Fibroblast of skin of right quadriceps (primary cell): ENCODE measurements at places on chromosomes 5 and 9.

- DNase-seq, result no peak
Observed at GRCh38 chr5:171739271-171739670, 46.3 kb upstream of the SMIM23 start.

DNA sequence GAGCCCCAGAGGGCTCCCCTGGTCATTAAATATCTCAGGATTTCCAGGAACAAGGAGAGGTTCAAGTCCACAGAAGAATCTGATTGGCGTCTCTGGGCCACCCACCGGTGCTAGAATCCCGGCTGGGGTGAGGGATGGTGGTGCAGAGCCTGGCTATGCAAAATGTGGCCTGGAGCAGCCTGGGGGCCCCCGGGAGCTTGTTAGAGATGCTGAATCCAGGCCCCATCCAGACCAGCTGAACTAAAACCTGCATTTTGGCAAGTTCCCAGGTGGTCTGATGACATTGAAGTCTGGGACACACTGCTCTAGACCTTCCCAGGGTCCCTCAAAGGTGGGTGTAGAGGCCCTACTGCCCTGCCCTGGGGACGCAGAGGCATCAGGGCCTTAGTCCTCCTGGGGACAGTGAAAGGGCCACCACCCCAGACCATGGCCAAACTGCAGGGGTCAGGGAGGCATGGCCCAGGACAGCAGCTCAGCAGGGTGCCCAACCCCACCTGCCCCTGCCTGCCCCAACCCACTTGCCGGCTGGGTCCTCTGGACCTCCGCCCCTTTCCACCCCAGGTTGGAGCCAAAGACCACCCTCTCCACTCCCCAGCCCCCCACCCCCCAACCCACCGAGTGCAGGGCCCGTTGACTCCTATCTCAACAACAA lies 34.7 kb downstream of the ADAMTS2 start:
- no peak for DNase-seq

- no peak for DNase-seq
Observed at GRCh38 chr9:92476962-92477361, 5.3 kb downstream of the ASPN start.

DNA sequence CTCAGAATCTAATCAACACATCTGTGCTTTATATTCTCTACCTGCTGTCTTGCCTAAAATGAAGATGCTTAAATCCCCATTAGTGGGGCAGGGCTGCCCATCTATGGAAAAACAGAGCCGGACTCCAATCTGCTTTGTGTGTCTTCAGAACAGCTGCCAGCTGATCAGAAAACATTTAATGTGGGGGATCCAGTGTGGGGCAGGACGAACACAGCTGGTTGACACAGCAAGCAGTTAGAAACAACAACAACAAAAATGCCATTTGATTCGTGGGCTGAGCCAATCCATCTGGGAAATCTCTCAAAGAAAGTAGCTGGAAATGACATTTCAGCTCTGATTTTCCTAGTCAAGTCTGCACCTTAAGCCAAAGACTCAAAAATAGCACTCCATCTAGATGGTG lies 99.8 kb downstream of the PPP2R2B start:
- no peak for DNase-seq

GRCh38 chr5:109560554-109560953 lies 129.2 kb upstream of the MAN2A1 start:
- DNase-seq, result no peak

- no peak for DNase-seq
Observed at GRCh38 chr5:142278627-142279026, 46.2 kb downstream of the SPRY4 start.

DNA sequence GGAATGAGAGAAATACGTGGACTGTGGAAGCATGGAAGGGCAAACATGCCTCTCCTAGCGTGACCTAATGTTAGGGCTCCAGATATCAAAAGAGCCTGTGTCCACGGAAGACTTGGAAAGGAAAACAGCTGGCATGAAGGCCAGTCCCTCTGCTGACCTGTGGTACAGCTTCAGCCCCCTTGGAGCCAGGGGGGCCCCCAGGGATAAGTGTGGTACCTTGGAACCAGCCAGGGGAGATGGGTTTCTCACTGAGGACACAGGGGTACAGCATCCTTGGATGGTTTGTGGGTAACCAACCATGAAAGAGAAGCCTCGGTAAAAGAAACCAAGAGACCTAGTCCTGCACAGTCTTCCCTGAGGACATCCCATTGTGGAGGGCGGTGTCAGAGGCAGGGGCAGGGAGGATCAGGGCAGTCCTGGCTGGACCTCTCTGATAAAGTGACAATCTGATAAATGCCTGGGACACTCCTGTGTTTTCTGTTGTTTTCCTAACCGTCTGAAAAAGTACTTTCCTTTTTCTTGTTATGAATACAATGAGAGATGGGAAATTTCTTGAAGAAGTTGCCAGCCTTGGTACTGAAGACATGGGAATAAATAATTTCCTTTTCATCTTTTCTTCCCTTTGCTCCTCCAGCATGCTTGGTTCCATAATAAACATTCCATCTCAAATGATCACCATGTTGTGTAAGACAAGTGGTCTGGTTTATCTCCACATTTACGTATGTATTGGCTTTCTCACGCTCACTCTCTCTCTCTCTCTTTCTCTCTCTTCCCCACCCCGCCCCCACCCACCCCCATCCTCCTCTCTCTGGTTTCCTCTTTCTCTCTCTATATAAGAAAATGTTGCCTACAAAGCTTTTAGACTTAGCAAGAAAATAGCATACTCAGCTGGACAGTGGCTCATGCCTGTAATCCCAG lies 102.1 kb downstream of the SUSD1 start:
- DNase-seq, result peak; percentile 96

- DNase-seq, result no peak
Observed at GRCh38 chr5:148466236-148466580, 82.5 kb downstream of the FBXO38 start.

DNA sequence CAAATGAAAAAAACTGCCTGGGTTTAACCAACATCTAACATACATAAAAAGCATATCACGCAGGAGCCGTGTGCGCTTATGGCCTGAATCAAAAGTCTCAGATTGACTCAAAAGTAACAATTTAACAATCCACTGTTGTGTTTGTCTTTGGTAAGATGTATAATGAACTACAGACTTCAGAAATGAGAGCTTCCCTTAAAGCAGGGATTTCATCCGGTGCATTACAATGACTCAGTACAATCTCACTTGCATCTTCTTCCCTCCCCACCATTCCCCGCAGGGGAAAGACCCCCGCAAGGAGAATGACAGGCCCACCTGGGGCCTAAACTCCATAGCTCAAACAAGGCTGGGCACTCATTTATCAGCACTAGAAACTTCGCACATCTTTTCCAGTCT lies 1.4 kb downstream of the ZFR start:
- DNase-seq, result peak; percentile 49

DNA sequence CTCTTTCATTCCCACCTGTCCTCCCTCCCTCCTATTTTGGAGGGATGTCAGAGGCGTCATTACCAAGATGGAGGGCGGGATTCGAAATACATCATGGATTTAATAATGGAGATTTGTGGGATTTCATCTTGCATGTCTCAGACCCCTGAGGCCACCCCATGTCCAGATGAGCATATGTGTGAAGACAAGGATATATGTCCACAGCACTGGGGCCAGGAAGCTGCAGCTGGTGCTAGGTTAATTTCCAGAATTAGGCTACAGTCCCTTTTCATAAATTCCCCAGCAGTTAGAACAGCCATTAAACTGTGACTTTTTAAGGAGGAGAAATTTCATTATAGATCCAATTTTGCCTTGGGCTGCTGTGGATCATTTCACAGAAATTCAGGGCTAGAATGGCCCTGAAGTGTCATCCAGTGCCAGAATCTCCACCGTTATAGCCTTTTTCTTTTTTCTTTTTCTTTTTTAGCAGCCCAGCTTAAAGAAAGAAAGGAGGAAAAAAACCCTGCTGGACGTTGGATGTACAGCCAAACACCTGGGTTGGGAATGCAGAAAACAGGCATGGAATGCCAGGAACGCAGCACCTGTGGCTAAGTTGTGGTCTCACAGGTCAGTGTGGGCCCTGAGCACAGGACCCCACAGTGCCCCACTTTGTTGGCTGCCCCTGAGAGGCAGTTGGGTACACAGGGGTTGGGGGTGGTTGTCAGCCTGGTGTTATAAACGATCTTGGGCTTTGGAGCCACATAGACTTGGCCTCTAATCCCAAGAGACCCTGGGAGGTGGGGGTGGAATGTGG lies 50.2 kb upstream of the CXCL14 start:
- no peak for DNase-seq

- DNase-seq, result no peak
Observed at GRCh38 chr5:57931807-57932206, 449.2 kb upstream of the ACTBL2 start.

- no peak for DNase-seq
Observed at GRCh38 chr5:74903165-74903787, 37.1 kb upstream of the FAM169A start.

GRCh38 chr9:124779368-124780059 lies 2.6 kb downstream of the OLFML2A start:
- peak; percentile 98 for DNase-seq

DNA sequence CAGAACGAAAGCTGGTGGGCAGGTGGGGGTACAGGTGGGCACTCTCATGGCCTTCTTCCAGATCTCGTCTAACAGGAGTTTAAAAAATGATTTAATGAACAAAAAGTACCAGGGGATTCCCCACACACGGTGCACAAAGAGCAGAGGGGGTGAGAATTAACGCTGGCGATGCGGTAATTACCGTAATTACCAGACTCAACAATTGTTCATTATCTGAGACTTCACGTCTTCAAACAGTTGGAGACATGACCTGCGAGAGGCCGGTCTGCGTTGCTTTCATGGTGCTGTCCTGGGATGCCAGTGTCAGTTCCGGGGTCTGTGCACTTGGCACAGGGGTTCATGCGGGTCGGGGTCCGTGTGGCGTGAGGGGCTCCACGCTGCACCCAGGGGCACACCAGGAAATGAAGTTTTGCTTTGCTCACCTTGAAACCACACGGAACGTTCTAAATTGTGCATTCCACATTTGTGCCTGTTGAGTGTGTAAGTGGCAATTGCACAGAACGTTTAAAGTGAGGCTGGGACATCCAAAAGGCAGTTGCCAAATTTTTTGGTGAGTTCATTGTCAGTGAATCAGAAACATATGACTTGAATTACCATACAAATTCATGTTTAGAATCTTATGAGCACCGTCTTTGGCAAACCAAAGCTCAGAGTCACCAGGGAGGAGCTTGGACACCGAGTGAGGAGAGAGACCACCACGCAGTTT lies 256.4 kb upstream of the IRX1 start:
- DNase-seq, result no peak

- DNase-seq, result peak; percentile 26
Observed at GRCh38 chr5:123992641-123993040, 480.7 kb downstream of the CSNK1G3 start.

DNA sequence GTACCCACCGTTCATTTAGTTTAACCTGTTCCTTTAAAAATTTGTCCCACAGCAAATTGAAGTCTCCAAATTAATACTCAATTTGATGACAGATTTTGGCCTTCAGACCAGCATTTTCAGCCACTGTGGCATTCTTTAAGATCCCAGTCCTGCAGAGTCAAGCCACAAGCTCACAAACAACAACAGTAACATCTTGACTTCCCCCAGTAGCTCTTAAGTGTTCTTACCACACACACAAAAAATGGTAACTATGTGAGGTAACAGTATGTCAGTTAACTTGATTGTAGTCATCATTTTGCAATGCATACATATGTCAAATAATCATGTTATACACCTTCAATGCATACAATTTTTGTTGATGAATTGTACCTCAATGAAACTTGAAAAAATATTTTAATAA lies 247.9 kb downstream of the LURAP1L start:
- DNase-seq, result no peak

GRCh38 chr5:116989995-116990394 lies 415.4 kb upstream of the SEMA6A start:
- no peak for DNase-seq

GRCh38 chr9:93071464-93071863 lies 13.0 kb downstream of the SUSD3 start:
- DNase-seq, result no peak

DNA sequence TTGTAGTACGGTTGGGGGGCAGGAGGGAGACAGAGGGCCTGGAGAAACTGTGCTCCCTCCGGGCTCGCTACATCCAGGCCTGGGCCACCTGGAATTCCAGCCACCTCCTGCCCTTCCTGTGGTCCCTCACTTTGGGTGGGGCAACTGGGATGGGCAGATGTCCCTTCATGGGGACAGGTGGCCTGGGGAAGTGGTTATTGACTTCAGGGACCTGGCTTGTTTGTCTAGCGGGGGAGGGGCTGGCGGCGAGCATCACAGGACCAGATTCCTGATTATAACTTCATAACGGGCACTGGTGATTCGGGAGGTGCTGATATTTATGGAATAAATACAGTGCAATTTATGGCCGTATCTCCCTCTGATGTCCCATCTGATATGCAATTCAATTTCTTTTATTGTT lies 20.1 kb upstream of the LAMC3 start:
- DNase-seq, result no peak
